HCT116 (cell line): ENCODE measurements at places on chromosomes 11 and 22. TPM values are rescaled to one million over a fixed set of nuclear protein-coding genes. Genes with fewer than 3 reads are reported as not detected.

POU2AF1 gene
- 0.17 TPM for total RNA-seq

DNA sequence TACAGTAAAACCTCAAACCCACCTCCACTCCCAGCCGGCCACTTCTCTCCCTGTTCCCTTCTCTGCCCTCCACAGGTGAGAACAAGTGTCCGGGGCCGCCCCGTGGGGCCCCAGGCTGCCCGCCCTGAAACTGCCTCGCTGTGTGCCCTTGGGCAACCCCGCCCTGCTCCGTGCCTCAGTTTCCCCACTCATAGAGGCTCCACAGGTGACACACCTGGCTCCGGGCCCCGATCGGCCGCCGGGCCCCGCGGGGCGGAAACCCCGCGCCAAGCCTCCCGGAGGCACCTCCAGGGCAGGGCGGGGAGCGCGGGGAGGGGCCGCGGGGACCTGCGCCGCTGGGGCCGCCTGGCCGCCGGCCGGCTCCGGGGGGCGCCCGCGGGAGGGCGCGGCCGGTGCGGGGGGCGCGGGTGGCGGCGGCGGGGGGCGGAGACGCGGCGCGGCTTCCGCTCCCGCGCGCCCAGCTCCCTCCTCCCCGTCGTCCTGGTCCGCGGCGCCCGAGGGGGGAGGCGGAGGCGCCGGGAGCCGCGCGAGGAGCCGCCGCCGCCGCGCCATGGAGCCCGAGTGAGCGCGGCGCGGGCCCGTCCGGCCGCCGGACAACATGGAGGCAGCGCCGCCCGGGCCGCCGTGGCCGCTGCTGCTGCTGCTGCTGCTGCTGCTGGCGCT is at the start of gene LRP5:
LRP5 (plus strand) TSS at position 475 of the 663 bp plus-strand sequence; CDS start at position 599, 124 bp downstream.
- H3K36me3 ChIP-seq = no peaks in the 10 kb centered on the region
- no peak for DNase-seq
- peaks cover 33% of the 10 kb centered on the region for H3K4me1 ChIP-seq
- H3K27ac ChIP-seq = peak within 1 kb of the TSS; percentile 93
- peak within 1 kb of the TSS; percentile 69 for H3K4me3 ChIP-seq

DNA sequence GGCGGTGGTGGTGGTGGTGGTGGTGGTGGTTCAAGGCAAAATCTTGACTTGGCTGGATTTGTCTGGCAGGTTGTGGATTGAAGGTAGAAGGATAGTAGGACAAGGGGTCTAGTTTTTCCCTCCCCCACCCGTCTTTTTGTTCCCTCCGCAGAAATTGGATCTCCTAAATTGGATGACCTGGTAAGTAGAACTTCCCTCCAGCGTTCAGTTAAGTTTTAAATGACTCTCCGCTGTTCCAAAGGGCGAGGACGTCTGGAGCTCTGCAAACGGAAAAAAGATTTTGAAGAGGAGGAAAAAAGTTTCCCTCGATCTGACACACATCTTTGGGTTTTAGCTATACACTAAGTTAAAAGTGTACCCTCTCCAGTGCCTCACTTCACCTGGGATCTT is 422 bp upstream of the LGR4 start:
- DNase-seq = no peak
- H3K36me3 ChIP-seq = no peaks in the 10 kb centered on the region
- H3K4me1 ChIP-seq = peaks cover 12% of the 10 kb centered on the region
- H3K27ac ChIP-seq = no peak overlapping the region
- peak overlapping the region; percentile 23 for H3K4me3 ChIP-seq
- no peaks in the 10 kb centered on the region for H3K27me3 ChIP-seq

GRCh38 chr22:36910461-36910860 is 3.0 kb upstream of the CSF2RB start:
- H3K27me3 ChIP-seq = peaks cover 27% of the 10 kb centered on the region
- DNase-seq = no peak
- H3K4me1 ChIP-seq = no peaks in the 10 kb centered on the region
- H3K4me3 ChIP-seq = no peak overlapping the region
- no peaks in the 10 kb centered on the region for H3K36me3 ChIP-seq

DNA sequence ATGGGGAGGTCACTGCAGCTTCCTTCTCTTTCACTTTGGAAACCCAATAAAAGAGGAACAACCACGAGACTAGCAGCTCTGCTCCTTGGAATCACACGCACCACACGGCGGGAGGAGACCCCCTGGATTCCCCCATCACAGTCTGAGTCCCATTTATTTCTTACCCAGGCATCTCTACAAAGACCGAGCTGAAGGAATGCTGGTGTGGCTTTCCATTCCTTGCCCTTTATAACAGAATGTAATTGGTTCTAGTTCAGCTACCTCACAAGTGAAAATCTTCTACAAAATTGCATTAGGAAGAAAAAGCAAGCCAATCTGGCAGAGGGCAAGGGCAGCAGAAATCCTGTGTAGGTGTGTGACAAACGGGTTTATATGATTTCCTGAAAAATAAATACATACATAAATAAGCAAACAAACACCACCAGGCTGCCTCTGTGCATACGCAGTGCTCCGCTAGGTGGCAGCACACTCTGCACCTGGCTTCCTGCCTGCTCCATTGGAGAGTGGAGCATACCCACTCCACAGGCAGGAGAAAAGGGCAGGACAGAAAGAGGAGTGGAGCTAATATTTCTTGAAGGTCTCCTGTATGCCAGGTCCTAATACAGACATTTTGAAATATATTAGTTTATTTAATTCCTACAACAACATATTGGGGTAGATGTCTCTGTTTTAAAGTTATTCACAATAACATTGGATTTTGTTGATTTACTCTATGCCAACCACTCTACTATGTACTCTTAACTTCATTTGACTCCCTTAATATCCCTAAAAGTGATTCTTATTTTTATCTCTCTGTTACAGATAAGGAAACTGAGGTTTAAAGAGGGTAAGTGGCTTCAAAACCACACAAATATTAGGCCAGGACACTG is 673.1 kb downstream of the KCNA4 start:
- no peaks in the 10 kb centered on the region for H3K36me3 ChIP-seq
- 0 out of 2 replicates have a peak overlapping the region, but pooled peaks have one; percentile 17 for H3K4me3 ChIP-seq
- peaks cover 5% of the 10 kb centered on the region; the same call in 1 of the 2 replicates for H3K4me1 ChIP-seq
- H3K27ac ChIP-seq = no peak overlapping the region

DNA sequence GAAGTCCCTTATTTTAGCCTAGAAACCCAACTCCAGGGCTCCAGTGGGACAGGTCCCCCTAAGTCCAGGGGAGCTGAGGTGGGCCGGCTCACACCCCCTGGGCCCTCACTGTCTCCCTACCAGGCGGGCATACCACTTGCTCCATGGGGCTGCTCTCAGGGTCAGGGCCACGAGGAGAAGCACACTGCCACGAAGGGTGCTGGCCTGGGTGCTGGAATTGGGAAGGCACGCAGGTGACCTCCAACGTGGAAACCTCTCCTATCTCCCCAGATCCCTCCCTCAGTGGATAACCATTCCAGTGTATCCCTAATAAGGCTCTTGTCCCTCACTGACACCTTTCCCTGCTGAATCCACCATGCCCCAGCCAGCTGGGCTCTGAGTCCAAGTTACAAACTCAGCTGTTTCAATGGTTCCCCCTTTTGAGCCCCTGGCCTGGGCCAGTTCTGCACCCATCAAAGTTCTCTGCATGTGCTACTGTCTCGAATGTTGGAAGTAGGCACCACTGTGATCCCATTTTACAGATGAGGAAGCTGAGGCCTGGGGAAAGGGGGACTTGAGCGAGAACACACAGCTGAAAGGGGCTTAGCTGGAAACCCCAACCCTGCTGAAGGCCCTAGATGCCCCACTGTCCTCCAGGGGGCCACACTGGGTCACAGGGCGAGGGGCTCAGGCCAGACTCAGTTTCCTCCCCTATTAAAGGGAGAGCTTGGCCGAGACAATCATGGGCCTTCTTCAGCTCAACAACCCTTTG is 1.5 kb downstream of the SHISAL1 start:
- H3K36me3 ChIP-seq = no peaks in the 10 kb centered on the region
- DNase-seq = no peak
- no peak overlapping the region for H3K27ac ChIP-seq

- no peak overlapping the region for H3K27ac ChIP-seq
- no peak overlapping the region for H3K4me3 ChIP-seq
- peaks cover 5% of the 10 kb centered on the region for H3K4me1 ChIP-seq
- no peak for DNase-seq
Observed at GRCh38 chr22:41050883-41051282, 41.5 kb upstream of the EP300 start.

GRCh38 chr11:57610170-57610569 is 12.7 kb downstream of the SERPING1 start:
- H3K36me3 ChIP-seq = no peaks in the 10 kb centered on the region
- H3K27me3 ChIP-seq = no peaks in the 10 kb centered on the region
- H3K27ac ChIP-seq = no peak overlapping the region
- no peak for DNase-seq

- no peaks in the 10 kb centered on the region for H3K36me3 ChIP-seq
- H3K27me3 ChIP-seq = no peaks in the 10 kb centered on the region
- H3K4me1 ChIP-seq = no peaks in the 10 kb centered on the region
- DNase-seq = no peak
Observed at GRCh38 chr22:22811016-22812009, 76.3 kb upstream of the IGLL5 start.
